PC-9 (cell line): ENCODE measurements at places on chromosomes 12 and 14. TPM values are rescaled to one million over a fixed set of nuclear protein-coding genes. Genes with fewer than 3 reads are reported as not detected.

- DNase-seq, result no peak
- H3K27me3 ChIP-seq, result no peaks in the 10 kb centered on the region
- no peaks in the 10 kb centered on the region for H3K36me3 ChIP-seq
- H3K4me1 ChIP-seq, result no peaks in the 10 kb centered on the region
- no peak overlapping the region for H3K27ac ChIP-seq
Measured at GRCh38 chr14:44287858-44288257, 219.2 kb downstream of the FSCB start.

DNA sequence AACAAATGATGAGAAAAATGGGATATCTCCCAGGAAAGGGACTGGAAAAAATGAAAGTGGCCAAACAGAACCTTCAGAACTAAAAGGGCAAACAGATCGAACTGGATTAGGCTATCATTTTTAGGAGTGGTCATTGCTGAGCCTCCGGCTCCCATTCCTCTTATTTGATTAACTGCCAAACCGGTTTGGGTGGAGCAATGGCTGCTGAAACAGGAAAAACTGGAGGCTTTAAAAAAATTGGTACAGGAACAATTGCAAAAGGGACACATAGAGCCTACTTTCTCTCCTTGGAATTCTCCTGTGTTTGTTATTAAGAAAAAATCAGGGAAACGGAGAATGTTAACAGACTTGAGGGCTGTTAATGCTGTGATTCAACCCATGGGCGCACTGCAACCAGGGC lies 49.7 kb downstream of the TNFAIP2 start:
- peak overlapping the region; percentile 65 for H3K27ac ChIP-seq
- peak; percentile 94 for DNase-seq
- H3K4me1 ChIP-seq, result peaks cover 34% of the 10 kb centered on the region
- peak overlapping the region; percentile 15; the same call in 1 of the 2 replicates for H3K4me3 ChIP-seq
- H3K27me3 ChIP-seq, result no peaks in the 10 kb centered on the region
- H3K36me3 ChIP-seq, result peaks cover 13% of the 10 kb centered on the region; the same call in 1 of the 2 replicates

DNA sequence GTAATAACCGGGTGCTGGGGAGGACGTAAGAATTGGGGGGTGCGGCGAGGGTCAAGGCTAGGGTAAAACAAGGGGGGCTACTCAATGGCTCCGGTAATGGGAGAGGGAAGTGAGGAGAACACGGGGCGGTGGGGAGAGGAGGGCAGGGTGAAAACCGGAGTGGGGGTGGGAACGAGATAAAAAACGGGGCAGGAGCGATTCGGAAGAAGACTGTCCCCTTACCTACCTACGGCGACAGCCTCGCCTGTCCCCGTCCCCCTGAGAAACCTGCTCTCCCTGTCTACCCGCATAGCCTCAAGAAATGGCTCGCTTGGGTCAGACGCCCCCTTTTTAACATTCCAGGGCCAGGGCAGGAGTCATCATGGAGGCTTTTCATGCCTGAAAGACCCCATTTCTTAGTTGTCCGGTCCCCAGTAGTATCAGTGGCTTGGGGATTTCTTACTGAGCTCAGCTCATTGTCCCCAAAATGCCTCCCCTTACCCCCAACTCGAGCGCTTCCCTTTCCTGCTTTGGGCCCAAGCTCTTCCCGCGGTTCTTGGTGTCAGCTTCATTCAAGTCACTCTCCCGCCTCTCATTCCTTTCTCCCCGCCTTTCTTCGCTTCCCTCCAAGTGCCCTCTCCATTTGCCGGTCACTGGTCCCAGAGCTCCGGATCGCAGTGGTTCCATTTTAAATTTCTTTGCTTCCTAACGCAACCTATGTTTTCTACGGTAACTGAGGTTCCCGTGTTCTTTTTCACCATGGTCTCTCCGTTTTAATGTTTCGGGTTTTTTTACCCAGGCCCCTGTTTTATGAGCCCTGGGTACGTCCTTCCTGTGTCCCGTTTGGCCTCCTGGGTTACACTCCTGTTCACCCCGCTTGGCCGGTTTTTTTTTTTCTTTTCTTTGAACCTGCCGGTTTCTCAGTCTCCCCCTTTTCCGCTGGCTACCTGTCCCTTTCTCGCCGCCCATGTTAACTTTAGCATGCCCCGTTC lies 1.2 kb upstream of the WSB2 start:
- no peaks in the 10 kb centered on the region for H3K36me3 ChIP-seq
- H3K27ac ChIP-seq, result peak overlapping the region; percentile 94
- peak; percentile 48 for DNase-seq

DNA sequence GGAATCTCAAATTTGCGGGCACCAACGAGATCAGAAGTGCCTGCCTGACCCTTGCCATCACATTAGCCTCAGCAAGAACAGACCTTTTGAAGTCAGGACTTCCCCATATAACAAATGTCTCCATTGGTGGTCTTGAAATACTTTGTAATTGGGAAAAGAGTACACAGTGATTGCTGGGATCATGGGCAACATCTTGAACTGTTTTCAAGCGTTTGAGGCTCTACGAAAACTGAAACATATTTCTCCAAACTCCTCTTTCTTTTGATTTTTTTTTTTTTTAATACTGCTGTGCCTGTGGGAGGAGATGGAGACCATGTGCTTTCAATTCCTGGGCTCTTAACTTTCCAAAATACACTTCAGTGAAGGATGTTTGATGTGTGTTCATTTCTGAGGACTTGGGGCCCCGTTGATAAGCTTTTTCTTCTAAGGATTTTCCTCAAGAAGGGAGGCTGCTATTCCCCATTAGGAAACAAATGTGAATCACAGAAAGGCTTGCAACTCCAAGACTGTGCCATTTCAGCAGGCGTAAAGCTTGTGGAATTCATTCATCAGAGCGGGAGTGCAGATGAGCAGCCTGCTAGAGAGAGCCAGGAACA lies 94.5 kb downstream of the TMEM132C start:
- no peak overlapping the region for H3K27ac ChIP-seq
- no peaks in the 10 kb centered on the region for H3K4me1 ChIP-seq
- no peaks in the 10 kb centered on the region for H3K36me3 ChIP-seq
- no peak for DNase-seq

The COX14 gene
- total RNA-seq, result 53.9 and 76.1 TPM in 2 replicates

- peak overlapping the region; percentile 47 for H3K27ac ChIP-seq
- no peak for DNase-seq
- no peak overlapping the region; the same call in 1 of the 2 replicates for H3K4me3 ChIP-seq
- no peaks in the 10 kb centered on the region for H3K27me3 ChIP-seq
Measured at GRCh38 chr14:52906141-52906601, 44.7 kb downstream of the FERMT2 start.

The PRH2 gene
- not detected in 2 replicates for total RNA-seq
